Sigmoid colon (tissue), 7 donors: ENCODE measurements at places on chromosomes 7 and 10. TPM values are rescaled to one million over a fixed set of nuclear protein-coding genes. Genes with fewer than 3 reads are reported as not detected.

GRCh38 chr7:125644109-125644508 lies 714.5 kb upstream of the POT1 start:
- DNase-seq = no peak
- no peaks in the 10 kb centered on the region for H3K4me1 ChIP-seq
- H3K36me3 ChIP-seq = no peaks in the 10 kb centered on the region
- no peak overlapping the region for H3K4me3 ChIP-seq

DNA sequence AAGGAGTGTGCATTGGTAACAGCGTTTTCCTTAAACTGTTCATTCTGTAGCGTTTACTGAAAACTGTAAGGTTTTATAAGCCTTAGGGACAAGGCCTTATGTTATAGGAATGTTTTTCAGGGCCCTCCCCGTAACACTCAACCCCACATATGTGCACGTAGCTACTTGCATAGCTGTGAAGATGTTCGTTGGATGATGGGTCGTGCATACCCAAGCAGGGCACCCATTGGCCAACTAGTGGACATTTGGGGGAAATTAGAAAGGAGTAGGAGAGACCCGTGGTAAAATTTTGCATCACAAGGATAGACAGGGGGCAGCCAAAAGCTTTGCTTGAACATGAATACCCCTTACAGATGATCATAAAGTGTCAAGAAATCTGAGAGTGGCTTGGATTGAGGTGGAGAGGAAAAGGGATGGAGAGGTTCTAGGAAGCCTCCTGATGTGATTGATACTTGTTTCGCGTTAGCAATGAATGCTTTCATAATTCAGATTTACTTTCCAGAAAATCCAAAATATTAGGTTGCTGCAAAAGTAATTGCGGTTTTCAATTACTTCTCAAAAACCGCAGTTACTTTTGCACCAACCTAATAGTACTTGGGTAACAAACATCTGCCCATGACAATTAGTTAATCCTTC lies 878 bp downstream of the SEC61A2 start:
- H3K27me3 ChIP-seq = no peaks in the 10 kb centered on the region
- H3K4me1 ChIP-seq = peaks cover 10% of the 10 kb centered on the region
- H3K36me3 ChIP-seq = no peaks in the 10 kb centered on the region
- H3K4me3 ChIP-seq = peak overlapping the region; percentile 100
- H3K27ac ChIP-seq = peak overlapping the region; percentile 96

- H3K4me1 ChIP-seq = no peaks in the 10 kb centered on the region
- no peaks in the 10 kb centered on the region for H3K27me3 ChIP-seq
- no peaks in the 10 kb centered on the region for H3K36me3 ChIP-seq
- peak overlapping the region; percentile 38 for H3K27ac ChIP-seq
Observed at GRCh38 chr10:31490858-31491504, 172.0 kb downstream of the ZEB1 start.

SCIN gene
- 0.28 TPM for total RNA-seq

GRCh38 chr10:18194634-18195033 lies 54.4 kb downstream of the CACNB2 start:
- no peaks in the 10 kb centered on the region for H3K36me3 ChIP-seq
- H3K4me3 ChIP-seq = no peak overlapping the region
- H3K27ac ChIP-seq = peak overlapping the region; percentile 80
- peaks cover 34% of the 10 kb centered on the region for H3K4me1 ChIP-seq

DNA sequence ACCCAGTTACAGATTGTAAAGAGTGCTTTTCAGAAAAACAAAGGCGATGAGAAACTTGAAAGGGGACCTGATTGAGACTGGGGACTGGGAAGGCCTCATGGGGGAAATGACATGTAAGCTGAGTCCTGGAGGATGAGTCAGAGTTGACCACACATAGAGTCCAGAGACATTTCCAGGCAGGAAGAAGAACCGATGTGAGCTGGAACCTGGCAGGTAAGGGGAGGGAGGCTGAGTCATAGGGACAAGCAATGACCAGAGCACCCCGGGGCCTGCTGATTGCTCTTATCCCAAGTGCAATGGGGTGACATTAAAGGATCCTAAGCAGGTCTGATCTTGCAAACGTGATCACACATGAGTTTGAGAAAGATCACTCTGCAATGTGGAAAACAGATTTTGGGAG lies 11.7 kb downstream of the TLL2 start:
- H3K27ac ChIP-seq = no peak overlapping the region
- H3K4me1 ChIP-seq = no peaks in the 10 kb centered on the region
- H3K4me3 ChIP-seq = no peak overlapping the region
- no peaks in the 10 kb centered on the region for H3K36me3 ChIP-seq

- H3K4me3 ChIP-seq = no peak overlapping the region
- peak overlapping the region; percentile 0 for H3K27ac ChIP-seq
- no peaks in the 10 kb centered on the region for H3K27me3 ChIP-seq
- no peaks in the 10 kb centered on the region for H3K4me1 ChIP-seq
- DNase-seq = no peak
Observed at GRCh38 chr7:47458057-47458456, 123.9 kb downstream of the TNS3 start.

DNA sequence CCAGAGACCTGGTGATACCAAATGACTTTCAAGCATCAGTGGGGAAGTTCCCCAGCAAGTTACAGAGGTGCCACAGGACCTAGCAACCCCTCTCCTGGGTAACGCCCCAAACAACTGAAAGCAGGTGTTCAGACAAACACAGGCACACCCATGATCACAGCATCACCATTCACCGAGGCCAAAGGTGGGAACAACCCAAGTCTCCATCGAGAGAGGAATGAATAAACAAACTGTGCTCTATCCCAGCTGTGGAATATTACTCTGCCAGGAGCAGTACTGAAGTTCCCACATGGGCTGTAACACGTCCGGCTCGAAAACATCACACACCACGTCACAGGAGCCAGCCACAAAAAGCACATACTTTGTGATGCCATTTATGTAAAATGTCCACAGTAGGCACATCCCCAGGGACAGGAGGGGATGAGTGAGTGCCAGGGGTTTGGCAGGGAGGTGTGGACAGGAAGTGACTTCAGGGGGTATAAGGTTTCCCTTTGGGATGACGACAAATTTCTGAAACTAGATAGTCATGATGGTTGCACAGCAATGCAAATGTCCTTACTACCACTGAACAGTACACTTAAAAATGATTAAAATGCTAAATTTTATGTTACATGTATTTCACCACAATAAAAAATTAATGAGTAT lies 222.8 kb downstream of the TNS3 start:
- H3K27ac ChIP-seq = no peak overlapping the region
- no peaks in the 10 kb centered on the region for H3K36me3 ChIP-seq
- no peak overlapping the region for H3K4me3 ChIP-seq
- H3K4me1 ChIP-seq = no peaks in the 10 kb centered on the region
- no peak for DNase-seq

GRCh38 chr10:113683300-113683699 lies 3.6 kb downstream of the CASP7 start:
- no peak overlapping the region for H3K27ac ChIP-seq
- H3K4me3 ChIP-seq = no peak overlapping the region
- H3K36me3 ChIP-seq = no peaks in the 10 kb centered on the region
- DNase-seq = no peak
- H3K4me1 ChIP-seq = peaks cover 22% of the 10 kb centered on the region

GRCh38 chr7:139362981-139363380 lies 3.3 kb downstream of the LUC7L2 start:
- H3K4me1 ChIP-seq = peaks cover 56% of the 10 kb centered on the region
- no peaks in the 10 kb centered on the region for H3K36me3 ChIP-seq
- H3K4me3 ChIP-seq = no peak overlapping the region
- no peak overlapping the region for H3K27ac ChIP-seq
- H3K27me3 ChIP-seq = no peaks in the 10 kb centered on the region

DNA sequence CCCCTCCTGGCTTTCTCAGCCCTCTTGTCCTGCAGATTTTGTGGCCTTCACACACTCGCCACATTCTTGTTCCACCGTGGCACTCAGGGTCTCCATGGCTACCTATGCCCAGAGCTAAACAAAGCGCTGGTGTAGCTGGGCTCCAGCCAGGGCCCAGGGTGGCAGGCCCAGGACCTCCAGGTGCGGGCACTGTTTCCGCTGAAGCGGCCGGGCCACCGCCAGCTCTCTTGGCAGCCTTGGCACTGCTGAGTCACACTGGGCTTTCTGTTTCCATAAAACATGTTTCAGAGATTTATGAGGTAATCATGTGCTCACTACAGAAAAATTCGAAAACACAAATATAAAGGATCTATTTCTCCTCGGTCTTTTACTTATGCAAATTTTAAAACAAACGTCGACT lies 51.3 kb downstream of the AOC1 start:
- H3K4me1 ChIP-seq = peaks cover 42% of the 10 kb centered on the region
- H3K27ac ChIP-seq = peak overlapping the region; percentile 46
- H3K4me3 ChIP-seq = no peak overlapping the region
- DNase-seq = peak; percentile 92

GRCh38 chr7:926061-927030 lies 28.1 kb downstream of the ADAP1 start:
- H3K4me3 ChIP-seq = no peak overlapping the region
- H3K36me3 ChIP-seq = no peaks in the 10 kb centered on the region
- DNase-seq = peak; percentile 64
- peak overlapping the region; percentile 71 for H3K27ac ChIP-seq
- no peaks in the 10 kb centered on the region for H3K27me3 ChIP-seq
- H3K4me1 ChIP-seq = peaks cover 22% of the 10 kb centered on the region

SAMD9L gene
- 5.3 TPM for total RNA-seq

DNA sequence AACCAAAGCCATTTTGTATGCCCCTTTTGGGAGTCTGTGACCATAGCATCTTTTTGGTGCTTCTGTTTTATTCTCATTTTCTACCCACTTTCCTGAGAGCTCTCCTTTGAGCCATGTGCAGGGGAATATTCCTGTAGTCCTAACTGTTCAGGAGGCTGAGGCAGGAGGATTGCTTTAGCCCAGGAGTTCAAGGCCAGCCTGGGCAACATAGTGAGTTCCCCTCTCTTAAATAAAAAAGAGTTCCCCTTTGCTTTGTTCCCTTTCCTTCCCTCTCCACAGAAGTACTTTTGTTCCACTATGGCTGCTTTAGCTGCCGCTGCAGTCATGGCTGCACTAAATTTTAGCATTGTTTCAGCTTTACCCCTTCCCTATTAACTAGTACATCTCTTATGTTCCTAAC lies 85.9 kb downstream of the BTAF1 start:
- no peaks in the 10 kb centered on the region for H3K4me1 ChIP-seq
- H3K27me3 ChIP-seq = no peaks in the 10 kb centered on the region
- no peak for DNase-seq
- peaks cover 5% of the 10 kb centered on the region for H3K36me3 ChIP-seq
- H3K27ac ChIP-seq = no peak overlapping the region
